ENCODE measurements at places on chromosomes 5 and 9.

DNA sequence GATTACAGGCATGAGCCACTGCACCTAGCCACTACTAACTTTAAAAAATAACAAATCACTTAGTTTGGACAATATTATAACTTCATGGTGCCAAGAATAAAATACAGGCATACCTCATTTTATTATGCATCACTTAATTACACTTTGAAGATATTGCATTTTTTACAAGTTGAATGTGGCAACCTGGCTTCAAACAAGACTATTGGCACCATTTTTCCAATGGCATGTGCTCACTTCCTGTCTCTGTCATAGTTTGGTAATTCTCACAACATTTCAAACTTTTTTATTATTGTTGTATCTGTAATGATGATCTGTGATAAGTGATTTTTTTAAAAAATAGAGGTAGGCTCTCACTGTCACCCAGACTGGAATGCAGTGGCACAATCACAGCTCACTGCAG is 49.9 kb upstream of the ERBIN start:
- no peak for DNase-seq

GRCh38 chr5:172380301-172380986 is 73.9 kb downstream of the SH3PXD2B start:
- DNase-seq: no peak

- peak; percentile 78 for DNase-seq
Observed at GRCh38 chr5:16916262-16916878, 19.7 kb downstream of the MYO10 start.

GRCh38 chr9:131583836-131584555 is 38.7 kb downstream of the PRRT1B start:
- no peak for DNase-seq

GRCh38 chr9:92599938-92600461 is 64.2 kb upstream of the ECM2 start:
- DNase-seq: no peak

DNA sequence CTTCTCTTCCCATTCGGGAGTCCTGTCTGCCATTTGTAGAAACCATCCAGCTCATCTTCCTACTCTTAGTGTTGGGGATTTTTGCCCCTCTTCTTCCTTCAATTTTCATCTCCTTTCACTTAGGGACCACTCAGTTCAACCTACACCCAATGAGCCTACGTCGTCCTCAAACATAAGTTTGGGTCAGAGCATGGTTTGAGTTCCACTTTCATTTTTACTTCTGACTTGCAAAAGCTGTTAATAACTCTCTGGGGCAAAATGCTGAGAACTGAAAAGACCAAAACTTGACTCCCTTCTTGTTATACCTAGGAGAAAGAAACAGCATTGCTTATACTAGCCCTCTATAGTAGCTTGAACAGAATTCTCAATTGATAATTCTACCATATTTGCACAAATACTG is 381.5 kb upstream of the MPDZ start:
- DNase-seq: no peak

DNA sequence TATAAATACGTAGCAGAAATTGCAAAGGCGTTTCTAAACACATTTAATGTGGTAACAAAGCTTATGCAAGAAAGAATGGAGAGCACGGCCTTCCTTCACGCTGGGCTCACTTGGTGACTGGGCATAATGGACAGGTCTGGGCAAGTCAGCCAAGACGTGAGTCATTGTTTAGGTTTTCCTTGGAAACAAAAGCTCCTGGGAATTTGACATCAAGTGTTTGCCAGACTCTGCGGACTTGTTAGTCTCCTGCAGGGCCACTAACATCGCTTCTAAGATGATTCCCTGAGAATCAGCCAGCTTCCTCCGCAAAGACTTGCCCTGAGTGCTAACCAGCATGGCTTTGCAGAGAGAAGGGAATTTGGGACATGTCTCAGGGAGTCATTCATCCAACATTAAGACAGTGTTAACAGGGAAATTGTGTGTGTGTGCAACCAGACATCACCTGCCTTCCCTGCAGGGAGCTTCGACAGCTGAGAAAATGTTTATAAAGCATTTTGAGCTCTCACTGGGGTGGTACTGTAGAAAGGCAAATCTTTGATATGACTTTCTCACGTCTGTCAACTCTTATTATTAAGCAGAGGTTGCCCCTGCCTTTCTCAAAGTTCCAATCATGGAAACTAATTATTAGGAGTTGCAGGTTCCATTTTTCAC is 182.5 kb downstream of the NTRK2 start:
- no peak for DNase-seq

DNA sequence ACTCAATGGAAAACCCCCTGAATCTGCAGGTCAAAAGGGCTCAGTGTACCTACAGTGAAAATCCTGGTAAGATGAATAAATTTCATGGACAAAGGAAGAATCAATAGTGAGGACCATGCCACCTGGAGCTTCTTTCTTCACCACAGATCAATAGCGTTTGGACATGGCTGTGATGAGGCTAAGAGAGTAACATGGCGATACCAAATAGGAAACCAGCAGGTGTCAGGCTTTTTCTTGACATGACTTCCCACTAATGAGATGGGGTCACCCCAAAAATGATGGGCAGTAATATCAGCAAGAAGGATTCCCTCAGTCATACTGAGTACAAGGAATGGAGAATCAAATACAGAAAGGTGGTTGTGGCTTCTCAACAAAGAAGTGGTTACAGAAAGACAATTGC is 208.5 kb upstream of the PLPPR1 start:
- DNase-seq: no peak

- no peak for DNase-seq
Observed at GRCh38 chr5:56757077-56757476, 58.3 kb upstream of the MAP3K1 start.

DNA sequence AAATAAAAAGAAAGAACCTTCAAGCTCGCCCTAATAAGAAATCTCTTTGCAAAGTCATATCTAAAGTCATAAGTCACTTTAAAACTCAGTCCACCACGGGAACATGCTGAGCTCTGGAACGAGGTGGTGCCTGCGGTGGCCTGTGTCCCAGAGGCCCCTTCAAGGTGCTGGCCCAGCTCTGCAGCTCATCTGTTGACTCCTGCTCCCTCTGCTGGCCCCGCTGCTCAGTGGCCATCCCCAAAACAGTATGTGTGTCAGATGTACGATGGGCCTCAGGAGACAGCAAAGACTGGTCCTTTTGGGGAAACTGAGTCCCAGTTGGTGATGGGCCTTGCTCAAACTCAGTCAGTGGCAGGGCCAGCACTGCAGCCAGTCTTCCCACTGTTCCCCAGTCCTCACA is 22.8 kb upstream of the FOXB2 start:
- DNase-seq: no peak

DNA sequence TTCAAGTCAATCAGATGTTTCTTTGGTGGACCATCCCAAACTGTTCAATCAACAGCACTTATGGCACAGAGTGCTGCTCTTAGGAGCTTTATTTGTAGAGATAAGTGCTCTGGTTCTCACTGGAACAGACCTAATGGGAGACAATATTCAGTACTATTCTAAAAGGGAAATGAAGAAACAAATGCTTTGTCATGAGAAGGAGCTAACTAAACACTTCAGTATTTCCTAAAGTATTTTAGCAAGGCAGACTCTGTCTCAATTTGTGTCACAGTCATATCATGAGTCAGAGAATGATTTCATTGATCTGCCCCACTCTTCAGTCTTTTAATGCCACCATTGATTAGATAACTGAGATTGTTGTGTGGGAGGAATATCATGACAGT is 175.3 kb downstream of the SLF1 start:
- DNase-seq: no peak

GRCh38 chr5:180645274-180646204 is 3.9 kb downstream of the FLT4 start:
- no peak for DNase-seq

DNA sequence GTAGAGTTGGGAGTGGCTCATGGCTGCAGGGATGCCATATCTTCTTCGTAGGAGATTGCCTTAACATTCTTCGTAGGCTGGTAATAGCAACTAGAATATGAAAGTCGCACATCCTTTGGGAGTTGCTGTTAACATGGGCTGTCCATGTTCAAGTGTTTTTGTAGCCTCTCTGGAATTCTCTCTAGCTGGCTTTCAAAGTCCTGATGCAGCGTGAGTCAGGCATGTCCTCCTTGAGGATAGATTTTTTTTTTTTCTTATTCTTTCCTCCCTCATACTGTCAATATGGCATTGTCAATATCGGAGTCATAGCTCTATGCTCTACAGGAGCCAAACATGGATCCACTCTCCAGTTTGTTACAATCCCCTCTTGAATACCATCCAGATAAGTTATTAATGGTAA is 494.8 kb upstream of the WWC1 start:
- no peak for DNase-seq

GRCh38 chr9:129421371-129421770 is 199.5 kb downstream of the C9orf50 start:
- DNase-seq: no peak

DNA sequence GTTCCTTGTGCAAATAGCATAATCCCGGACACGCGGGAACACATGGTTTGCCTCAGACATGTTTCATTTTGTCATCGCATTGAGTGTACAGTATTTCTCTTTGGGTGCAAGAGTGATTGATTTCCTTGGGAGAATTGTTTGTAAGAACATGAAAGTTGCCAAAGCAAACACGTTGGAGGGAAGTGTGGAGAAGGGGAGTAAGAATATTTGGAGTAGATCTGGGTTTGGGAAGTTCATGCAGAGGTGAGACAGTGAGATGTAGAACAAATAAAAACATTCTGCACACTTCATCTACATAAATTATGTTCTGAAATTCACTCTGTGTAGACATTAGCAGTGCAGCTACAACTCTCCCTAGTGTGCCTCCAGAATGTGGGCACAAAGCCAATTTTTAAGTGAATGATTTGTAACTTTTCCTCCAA is 24.0 kb downstream of the FOXD1 start:
- DNase-seq: no peak

DNA sequence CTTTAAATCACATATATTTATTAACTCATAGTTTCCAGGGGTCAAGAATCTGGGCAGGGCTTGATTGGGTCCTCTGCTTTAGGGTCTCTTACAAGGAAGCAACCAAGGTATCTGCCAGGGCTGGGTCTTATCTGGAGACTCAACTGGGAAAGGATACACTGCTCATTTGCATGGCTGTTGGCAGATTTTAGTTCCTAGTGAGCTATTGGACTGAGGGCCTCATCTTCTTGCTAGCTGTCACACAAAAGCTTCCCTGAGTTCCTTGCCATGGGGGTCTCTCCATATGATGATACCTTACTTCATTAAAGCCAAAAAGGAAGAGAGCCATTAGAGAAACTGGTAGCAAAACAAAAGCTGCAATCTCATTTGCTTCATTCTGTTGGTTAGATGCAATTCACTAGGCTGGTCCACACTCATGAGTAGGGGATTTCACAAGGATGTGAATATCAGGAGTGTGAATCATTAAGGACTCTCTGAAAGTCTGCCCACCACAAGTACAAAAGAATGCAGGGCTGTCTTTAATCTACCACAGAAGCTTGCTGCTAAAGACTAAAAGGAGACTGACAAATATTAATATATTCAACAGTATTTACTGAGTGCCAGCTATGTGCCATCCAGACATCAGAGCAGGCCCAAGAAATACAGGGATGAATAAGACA is 42.0 kb upstream of the TIMD4 start:
- no peak for DNase-seq

DNA sequence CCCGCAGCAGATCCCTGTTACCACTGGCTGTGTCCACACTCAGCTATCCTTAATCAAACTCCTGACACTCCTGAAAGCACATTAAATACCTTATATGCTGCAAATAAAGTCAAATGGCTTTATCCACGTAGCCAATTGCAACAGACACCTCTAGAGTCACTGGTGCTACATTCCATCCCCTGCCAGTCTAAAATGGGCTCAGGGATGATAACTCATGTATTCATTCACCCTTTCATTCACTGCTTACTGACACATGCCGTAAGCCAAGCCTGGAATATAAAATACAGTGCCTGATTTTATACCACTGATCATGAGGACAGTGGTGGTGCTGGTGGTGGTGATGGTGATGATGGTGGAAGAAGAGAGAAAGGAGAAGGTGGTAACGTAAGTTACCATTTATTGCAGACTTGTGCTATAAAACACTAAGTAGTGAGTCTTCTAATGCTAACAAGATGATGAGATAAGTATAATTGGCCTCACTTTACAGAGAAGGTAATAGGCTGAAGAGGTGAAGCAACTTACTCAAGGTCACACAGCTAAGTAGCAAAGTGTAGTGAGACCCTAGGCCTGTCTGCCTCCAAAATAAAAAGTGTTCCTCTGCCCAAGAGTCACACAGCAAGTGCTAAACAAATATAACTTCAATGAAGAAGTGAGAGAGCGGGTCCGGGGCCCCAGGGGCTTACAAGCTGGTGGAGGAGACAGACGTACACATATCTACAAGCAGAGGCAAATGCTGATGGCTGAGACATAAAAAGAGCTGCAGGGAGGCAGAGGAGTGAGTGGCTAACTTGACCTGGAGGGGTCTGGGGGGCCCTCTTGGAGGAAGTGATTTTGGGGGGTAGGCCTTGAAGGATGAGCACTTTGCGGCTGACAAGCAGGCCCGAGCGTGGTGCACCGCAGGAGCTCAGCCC is 1.2 kb downstream of the TTLL11 start:
- no peak for DNase-seq

- no peak for DNase-seq
Observed at GRCh38 chr5:5767286-5767928, 344.9 kb downstream of the ICE1 start.

GRCh38 chr9:91150998-91151717 is 210.6 kb downstream of the AUH start:
- peak; percentile 92 for DNase-seq

GRCh38 chr5:157859227-157859575 is 256 bp upstream of the CLINT1 start:
- DNase-seq: no peak

All from foreskin melanocyte (primary cell).